ENCODE measurements at places on chromosomes 5 and 9.

GRCh38 chr9:88197781-88198340 lies 59.6 kb upstream of the SPATA31C2 start:
- DNase-seq: no peak

GRCh38 chr5:38866362-38867031 lies 20.7 kb downstream of the OSMR start:
- DNase-seq: no peak

- no peak for DNase-seq
These were observed 4.5 kb downstream of the LEAP2 start for GRCh38 chr5:132877938-132878337.

DNA sequence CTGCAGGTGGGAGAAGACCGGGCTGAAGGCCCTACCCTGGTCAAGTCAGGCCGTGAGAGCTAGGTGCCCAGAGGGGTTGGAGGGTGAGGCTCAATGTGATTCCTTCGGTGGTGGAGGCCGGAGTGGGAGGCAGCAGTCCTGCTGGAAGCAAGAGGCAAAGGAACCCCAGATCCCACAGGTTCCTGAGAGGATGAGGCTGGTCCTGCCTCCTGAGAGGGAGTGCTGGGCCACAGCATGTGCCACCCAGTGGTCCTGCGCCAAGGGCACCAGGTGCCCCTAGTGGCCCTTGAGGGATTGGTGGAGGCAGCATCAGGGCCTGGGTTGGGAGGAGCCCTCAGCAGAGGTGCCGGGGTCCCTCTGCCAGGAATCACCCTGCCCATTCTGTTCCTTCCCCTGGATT lies 59.1 kb downstream of the BARX1 start:
- DNase-seq: no peak

DNA sequence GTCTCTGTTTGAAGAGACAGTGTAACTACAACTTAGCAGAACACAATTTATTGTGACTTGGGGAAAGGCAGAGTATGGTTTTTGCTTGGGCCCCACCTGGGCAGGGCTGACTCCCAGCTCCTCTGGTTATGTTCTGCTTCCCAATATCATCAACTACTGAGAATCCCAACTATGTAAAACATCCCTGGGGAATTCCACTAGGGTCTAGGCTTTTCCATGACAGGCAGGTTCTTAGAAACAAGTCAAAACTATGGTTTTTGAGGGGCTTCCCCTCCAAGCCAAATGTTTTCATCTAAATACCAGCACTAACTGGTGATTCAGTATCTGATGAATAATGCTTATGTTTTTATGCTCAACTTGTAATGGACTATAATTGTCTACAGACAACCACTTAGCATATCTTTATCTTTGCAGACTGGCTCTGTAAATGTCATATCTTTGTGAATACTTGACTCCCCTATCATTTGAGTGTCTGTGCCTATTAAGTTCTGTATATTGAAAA lies 409.5 kb downstream of the PDE4D start:
- DNase-seq: no peak

DNA sequence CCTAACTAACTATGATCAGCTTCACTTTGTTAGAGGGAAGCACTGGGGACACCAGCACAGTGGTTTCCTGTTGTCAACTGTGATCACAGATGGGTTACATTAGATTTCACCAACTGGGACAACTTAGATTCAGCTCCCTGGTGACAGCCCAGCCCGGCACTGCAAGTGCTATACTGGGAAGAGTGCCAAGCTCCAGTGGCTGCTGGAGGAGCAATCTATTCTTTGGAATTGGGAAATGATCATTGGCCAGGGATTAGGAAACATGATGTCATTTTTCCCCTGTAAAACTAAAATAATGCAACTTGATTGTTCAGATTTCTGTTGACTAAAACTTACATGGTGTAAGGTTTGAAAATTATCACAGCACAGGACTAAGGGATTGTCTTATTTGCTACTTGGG lies 33.2 kb downstream of the PTGR1 start:
- no peak for DNase-seq

DNA sequence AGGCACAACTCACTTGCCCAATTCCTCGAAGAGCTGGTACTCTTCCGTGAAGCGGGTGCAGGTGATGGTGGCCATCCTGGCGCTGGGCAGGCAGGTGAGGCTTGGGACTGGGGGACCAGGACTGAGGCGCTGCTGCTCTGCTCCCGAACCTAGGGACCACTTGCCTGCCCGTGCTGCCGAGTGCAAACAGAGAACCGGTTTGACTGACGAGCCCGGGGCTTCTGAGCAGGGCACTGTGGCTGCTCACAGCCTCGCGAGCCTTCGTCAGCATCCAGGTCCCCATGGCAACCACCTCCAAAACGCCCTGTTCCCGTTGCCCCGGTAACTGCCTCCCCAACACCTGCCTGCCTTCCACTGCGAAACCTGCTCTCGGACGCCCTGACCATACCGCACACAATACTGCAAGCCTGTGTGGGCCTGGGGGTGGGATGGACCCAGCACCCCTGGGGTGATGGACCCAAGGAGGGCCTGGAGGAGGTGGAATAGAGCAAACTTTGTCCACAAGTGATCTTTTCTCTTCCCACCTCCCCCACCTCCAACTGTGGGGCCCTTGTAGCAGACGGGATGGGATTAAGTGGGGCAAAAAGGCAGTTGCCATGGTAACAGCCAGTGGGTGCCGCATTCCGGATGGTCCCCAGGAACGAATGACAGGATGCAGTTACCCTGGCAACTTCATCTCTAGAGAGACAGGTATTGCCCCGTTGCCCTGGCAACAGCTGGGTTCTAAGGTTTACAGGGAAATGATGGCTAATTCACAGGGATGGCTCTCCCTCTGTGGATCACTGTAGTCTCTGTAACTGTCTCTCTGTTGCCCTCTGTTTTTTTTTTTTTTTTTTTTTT lies at the start of gene CAMK2A:
Gene CAMK2A, minus strand, starts transcription at position 223 of the 840 bp plus-strand sequence. Its CDS starts 148 bp downstream, at position 75.
- DNase-seq: no peak

GRCh38 chr5:34718516-34718915 lies 62.4 kb downstream of the RAI14 start:
- DNase-seq: no peak

DNA sequence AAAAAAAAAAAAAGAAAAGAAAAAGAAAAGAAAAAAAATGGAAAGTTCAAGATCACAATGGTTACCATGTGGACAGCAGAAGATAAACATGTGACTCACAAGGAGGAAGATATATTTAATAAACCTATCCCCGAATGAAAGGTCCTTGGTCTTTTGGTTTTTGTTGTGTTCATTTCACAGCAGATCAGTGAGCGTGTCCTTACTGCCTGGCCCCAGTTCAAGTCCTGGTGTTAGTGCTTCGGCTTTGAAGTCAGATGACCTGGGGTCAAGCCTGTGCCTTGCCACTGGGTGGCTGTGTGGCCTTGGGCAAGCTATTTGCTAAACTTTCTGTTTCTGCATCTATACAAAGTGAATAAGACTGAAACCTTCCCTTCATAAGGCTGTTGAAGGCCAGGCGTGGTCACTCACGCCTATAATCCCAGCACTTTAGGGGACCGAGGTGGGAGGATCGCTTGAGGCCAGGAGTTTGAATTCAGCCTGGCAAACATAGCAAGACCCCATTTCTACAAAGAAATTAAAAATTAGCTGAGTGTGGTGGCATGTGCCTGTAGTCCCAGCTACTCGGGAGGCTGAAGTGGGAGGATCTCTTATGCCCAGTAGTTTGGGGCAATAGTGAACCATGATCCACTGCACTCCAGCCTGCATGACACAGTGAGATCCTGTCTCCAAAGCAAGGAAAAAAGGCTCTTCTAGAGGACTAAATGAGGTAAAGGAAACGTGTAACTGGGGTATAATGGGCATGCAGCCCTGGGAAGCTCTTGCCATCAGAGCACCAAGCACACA lies 94.5 kb upstream of the SPATA31D4 start:
- DNase-seq: no peak

- peak; percentile 27 for DNase-seq
These were observed 133.3 kb upstream of the RAI14 start for GRCh38 chr5:34522599-34523386.

DNA sequence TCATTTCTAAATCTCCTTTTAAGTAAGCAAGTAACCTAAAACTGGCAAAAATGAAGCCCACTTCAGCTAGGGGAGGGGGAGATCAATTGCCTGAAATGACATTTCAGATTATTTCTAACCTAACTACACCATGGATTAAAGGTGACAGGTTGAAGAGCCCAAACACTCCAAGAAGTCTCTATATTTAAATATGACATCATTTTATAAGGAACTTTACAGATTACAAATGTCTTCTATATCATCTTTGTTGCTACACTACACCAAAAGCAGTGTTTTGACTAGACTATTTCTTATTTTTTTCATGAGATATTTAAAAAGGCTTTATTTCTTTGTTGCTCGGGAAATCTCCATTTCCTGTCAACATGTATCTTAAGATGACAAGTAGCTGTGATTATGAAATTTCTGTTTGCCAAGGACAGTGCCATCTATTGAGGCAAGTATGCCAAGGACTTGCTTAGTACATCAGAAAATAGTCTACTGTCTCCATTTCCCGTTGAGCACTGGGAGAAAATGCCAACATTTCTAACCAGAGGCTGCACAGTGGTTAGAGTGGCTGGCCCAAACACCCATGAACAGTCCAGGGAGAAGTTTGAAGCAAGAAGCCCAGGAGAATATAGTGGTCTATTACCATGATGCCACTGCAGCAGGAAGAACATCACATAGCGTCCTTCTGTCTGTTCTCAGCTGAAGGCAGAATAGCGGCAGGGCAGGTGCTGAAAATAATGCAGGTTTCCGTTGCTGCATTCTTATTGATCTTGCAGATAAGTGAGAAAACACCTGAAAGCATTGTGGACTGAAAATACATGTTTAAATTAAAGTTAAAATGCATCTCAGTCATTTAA lies 93.4 kb upstream of the ITGA2 start:
- no peak for DNase-seq

- no peak for DNase-seq
These were observed 78.9 kb downstream of the CFAP95 start for GRCh38 chr9:69899491-69899890.

DNA sequence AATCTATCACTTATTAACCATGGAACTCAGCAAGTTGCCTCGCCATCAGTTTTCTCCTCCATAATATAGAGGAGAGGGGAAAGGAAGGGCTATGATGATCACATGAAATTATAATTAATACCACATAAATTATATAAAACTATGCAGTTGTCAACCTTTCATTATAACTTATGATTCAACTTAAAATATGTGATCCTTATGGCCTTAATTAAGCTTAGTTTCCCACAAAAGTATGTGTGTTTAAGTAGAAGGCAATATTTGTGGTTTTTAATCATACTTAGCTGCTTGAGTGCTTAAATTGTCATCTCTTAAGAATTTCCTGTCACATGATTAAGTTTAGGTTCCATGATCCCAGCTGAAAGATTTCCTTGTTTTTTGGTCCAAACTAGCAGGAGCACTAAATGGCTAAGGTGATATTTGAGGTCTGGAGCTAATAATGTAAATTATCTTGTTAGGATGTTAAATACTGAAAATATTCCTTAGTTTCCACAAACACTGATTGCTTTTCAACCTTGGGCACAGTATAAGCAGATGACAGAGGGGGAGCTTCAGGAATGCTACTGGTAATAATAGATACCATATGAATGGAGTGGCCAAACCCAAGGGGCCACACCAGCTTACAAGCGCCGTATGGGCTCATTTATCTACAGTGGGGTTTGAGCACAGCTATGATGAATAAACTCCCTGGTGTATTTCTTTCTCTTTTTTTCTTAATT lies 26.4 kb upstream of the F2R start:
- no peak for DNase-seq

DNA sequence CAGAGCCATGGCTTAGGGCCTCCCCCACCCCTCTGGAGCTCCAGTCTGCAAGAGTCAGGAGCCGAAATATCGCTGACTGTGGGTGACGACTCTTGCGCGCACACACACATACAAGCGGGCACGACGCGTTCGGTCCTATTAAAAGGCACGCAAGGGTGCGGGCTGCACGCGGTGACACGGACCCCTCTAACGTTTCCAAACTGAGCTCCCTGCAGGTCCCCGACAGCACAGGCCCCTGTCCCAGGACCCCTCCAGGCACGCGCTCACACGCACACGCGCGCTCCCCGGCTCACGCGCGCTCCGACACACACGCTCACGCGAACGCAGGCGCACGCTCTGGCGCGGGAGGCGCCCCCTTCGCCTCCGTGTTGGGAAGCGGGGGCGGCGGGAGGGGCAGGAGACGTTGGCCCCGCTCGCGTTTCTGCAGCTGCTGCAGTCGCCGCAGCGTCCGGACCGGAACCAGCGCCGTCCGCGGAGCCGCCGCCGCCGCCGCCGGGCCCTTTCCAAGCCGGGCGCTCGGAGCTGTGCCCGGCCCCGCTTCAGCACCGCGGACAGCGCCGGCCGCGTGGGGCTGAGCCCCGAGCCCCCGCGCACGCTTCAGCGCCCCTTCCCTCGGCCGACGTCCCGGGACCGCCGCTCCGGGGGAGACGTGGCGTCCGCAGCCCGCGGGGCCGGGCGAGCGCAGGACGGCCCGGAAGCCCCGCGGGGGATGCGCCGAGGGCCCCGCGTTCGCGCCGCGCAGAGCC lies at the start of gene GRIN1:
Gene GRIN1, plus strand, starts transcription at position 433 of the 746 bp plus-strand sequence. CDS start 333 bp downstream, outside the sequence.
- no peak for DNase-seq

DNA sequence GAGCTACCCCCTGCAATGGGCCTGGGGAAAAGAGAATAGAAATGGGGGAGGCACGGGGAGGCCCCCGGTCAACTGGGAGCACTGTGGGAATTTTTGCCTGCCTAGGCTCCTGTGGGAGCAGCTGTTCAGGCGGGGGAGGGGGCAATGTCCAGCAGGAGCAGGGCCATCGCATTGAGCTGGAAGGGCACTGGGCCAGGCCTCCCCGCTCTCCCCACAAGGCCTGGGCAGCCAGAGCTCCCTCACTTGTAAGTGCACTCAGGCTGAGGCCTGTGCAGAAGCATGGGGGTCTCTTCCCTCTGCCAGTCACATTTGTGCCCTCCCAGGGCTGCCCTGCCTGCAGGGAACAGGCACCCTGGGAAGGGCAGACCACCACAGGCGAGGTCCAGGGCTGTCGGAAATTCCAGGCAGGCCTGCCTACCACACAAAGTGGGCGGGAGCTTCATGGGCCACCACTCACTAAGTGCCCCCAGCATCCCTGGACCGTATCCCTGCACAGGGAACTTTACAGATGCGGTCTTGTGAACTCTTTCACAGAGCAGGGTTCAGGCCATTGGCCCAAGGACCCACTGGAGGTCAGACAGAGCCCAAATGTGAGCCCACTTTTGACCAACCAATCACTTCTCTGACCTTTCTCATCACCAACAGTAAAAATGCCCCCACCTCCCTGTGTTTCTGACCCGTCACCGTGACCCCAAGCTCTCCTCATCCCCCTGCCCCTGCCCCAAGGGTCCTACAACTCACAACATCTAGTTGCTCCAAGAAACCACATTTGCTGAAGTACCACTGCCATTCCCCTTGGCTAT lies 1.0 kb upstream of the CFAP157 start:
- DNase-seq: no peak

All from stimulated activated CD4-positive, alpha-beta T cell treated with anti-CD3 and anti-CD28 coated beads, Interleukin-4, amount 100 ng/mL, for 4 hours (primary cell).